ENCODE measurements at places on chromosomes 6 and 20.

DNA sequence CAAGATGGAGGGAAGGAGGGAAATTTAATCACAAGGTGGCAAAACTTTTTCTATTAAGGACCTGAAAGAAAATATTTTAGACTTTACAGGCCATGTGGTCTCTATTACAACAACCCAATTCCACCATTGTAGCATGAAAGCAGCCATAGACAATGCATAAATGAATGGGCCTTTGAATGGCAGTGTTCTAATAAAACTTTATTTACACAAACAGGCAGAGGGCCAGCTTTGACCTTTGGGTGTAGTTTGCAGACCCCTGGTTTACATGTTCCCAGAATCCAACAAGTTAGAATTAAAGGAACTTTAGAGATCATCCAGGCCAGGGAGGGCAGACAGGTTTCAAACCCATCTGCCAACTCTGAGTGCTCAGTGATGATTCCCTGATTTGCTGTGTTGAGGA, 95.2 kb downstream of the BANF2 start:
- no peak for DNase-seq

GRCh38 chr20:46573234-46573633, 22.8 kb upstream of the OCSTAMP start:
- no peak for DNase-seq

DNA sequence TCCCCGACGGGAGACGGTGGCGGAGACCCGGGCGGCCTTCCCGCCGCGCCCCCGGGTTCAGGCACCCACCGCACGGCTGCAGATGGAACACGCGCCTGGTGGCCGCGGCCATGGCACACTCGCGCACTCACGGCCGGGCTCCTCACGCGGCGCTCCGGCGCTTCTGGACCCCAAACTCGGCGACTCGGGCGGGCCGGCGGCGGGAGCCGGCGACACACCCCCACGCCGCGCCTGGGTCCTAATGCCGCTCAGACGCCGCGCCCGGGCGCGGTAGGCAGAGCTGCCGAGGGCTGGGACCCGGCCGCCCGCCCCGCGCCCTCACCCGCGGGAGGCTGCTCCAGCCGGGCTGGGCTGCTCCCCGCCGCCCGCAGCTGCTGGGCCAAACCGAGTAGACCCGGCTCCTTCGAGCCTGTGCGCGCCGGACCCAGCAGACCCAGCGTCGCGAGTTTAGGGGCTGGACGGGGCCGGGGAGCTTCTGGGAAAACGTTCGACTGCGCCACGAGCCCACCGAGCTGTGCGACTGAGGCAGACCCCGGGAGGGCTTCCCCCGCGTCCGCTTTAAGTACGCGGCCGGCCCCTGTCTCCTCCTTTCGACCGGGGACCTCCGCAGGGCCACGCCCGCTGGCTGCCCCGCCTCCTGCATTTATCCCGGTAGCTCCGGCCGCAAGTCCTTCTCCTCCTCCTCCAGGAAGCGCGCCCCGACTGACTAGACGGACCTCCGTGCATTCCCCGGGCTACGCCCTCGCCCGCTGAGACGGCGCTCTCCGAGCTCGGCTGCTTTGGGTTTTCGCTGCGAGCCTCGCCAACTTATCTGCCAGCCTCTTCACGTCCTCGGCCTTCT, at the start of gene SLC4A11:
TSS of gene SLC4A11 (minus strand) at position 165 of the 841 bp plus-strand sequence. CDS start at position 112, 53 bp downstream.
- peak; percentile 93 for DNase-seq

DNA sequence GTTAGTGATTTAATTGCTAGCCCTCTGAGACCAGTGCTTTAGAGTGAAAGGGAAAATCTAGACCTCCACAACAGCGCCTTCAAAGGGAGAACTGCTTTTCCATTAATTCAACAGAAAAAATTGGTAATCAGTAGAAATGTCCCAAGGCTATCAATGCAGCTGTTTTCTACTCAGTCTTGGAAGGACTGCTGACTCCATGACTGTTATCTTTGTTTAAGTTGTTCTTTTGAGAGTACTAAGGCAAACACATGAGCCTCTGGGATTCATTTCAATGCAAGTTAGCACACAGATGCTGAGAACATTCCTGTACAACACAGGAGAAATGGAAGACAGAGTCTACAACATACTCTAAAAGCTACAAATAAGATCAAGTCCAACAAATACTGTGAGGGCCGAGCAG, 301.7 kb upstream of the PTCHD4 start:
- no peak for DNase-seq

DNA sequence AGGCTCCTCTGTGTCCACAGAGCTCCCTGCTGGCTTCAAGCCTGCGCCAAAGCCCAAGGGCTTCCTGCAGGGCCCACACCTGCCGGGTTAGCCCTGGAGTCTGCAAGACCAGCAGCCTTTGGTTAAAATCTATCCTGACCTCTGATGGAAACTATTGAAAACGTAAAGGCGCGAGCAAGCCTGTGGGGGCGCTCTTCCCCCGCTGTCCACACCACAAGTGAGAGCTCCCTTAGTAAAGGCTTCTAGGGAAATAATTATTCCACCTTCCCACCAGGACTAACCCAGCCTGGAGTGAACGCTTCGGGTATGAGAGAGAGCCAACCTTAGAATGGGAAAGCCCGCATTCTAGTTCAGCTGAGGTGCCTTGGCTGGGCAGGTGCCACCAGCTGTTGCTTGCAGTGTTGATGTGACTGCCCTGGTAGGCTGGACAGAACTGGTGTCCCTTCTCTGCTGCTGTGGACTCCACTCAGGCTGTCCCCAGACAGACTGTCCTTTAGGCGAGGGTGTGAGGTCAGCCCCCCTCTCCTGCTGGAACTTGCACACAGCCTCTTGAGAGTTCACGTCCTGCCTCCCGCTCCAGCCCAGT, 68.7 kb downstream of the SYTL3 start:
- peak; percentile 57 for DNase-seq

DNA sequence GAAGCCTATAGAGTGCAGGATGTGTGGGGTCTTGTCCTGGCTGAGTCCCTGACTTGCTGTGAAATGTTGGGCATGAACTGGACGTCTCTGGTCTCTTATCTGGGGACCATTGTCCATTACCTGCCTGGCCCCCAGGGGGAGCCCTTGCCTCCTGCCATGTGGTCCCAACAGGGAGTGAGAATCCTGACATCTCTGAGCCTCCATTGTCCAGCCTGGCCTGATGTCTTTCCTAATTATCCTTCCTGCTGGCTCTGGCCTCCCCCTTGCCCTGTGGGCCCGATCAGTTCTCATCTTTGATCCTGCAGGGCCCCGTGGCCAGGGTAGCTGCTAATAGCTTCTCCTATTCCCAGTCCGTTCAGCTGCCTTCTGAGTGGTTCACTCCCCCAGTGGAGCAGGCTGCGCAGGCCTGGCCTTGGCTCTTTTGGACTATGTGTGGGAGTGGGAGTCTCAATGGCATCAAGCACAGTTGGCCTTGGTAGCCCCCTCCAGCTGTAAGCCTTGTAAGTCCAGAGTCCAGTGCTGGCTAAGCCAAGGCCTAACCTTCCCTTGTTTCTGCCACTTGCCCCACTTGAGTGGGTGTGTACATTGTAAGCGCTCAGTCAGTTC, 77.9 kb upstream of the RALY start:
- DNase-seq, result peak; percentile 71

DNA sequence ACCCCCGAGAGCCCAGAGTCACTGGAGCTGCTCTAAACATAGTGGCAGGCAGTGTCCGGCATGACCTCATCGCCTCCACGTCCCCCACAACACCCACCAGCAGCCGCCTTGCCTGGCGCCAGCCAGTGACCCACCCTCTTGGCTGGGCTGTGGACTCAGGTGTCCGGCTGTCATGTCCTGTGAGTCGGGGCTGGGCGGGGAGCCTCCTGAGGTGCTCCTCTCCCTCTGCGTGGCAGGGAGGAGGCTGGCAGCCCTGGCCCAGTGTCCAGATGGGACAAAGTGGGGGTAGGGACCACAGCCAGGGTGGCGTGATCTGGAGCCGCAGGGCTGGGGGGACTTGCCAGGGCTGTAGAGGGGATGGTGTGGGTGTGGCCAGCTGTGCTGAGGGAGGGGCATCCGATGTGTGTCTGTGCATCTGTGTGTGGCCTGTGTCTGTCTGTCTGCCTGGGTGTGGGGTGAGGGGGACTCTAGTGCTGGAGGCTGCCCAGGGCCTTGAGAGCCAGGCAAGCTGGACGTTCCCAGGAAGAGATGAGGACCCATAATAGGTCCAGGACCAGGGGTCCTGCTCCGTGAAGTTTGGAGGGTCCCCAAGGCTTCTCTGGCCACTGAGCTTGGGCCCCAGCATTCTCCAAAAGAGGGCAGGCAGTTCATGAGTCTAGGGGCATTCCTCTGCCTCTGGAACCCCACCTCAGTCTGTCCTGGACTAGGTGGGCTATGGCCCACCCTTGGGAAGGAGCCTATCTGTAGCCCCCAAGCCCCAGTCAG, 2.3 kb upstream of the SOX18 start:
- DNase-seq, result no peak

- DNase-seq, result no peak
These were observed 211.1 kb downstream of the OGFRL1 start for GRCh38 chr6:71499667-71500066.

DNA sequence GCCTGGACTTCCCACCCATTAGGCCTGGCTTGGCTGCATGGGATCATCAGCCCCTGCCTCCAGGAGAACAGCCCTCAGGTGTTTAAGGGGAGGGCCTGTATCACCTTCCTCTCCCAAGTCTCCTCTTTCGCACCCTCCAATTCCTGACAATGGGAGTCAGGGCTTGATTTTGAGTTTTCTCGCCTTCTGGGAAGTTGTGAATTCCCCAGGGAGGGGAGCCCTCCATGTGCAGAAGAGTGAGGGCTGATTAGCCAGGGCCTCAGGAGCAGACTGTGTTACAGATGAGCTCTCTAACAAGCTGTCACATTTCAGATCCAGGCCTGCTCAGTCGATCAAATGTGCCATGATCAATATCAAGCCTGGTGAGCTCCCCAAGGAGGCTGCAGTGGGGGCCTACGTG, 42.4 kb downstream of the CNBD2 start:
- DNase-seq, result no peak

Measured in HuH-7.5 (cell line).